ENCODE measurements at places on chromosomes 4 and X.

DNA sequence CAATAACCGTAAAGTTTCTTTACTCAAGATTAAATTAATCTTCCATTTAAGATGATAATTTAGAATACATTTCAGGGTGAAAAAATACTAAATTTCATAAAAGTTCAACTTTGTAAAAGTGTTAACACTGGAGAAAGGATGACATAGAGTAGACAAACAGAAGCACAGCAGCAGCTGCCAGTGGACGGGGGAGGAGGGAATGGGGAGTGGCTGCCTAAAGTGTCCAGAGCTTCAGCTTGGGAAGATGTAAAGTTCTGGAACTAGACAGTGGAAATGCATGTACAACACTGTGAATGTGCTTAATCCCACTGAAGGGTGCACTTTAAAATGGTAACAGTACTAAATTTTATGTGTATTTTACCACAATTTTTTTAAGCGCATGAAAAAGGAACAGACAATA lies 39.9 kb downstream of the RELL1 start:
- no peak for DNase-seq

GRCh38 chr4:126715067-126715466 lies 917.7 kb upstream of the INTU start:
- DNase-seq = no peak

DNA sequence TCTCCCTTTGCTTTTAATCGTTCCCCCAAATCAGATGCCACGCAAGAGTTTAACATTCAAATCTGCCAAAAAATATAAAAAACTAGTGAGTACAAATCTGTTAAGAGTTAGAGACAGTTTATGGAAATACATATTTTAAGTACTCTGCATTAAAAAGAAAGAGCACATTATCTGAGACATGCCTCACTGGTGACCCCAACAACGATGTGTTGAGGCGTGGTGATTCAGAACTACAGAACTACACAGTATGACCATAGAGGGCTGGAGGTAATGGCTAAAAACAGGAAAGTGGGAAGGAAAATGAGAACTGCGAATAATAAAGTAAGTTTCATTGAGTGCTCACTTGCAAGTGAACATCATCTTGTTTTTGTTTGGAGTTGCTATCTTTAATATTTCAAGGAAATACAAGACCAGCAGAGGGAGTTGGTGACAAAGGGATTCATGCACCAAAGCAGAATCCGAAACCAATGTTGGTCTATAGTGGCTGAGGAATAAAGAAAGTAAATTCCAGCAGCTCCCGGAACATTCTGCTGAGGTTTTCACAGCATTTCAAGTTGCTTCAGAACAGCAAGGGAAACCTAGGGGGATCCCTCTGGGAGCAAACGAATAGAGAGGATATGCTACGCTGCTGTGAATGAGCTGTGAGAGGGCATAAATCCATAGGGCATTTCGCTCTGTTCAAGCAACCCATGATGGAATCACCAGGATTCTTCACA lies 92.2 kb downstream of the DCHS2 start:
- no peak for DNase-seq

GRCh38 chr4:71995297-71995696 lies 36.5 kb upstream of the NPFFR2 start:
- no peak for DNase-seq

DNA sequence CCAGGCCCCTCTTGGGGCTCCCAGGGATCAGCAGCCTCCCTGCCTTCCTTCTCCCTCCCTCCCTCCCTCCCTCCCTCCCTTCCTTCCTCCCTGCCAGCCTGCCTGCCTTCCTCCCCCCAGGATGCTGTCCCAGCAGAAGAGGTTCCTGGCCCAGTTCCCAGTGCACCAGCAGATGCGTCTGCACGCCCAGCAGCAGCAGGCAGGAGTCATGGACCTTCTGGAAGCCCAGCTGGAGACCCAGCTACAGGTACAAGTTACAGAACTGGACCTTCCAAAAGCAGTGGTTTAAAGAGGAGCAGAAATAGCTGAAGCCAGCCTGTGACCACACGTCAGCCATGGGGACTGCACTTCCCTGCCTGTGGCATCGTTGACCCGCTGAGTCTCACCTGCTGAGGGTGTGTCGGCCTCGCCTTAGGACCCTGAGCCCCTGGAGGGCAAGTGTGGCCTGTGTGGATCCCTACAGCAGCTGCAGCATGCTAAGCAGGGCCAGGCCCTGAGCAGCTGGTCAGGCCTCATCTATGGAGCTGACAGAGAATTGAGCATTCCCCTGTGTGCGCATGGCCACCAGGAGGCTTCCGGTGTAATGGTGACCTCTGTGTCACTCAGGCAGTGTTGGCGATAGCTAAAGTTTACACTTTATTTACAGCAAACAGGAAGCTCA lies 84.7 kb downstream of the CRMP1 start:
- DNase-seq = no peak

GRCh38 chrX:9494771-9495170 lies 29.9 kb downstream of the TBL1X start:
- no peak for DNase-seq

GRCh38 chr4:48065587-48066052 lies 49.0 kb downstream of the NIPAL1 start:
- DNase-seq = no peak

GRCh38 chr4:84159762-84160161 lies 339.3 kb downstream of the NKX6-1 start:
- no peak for DNase-seq

GRCh38 chrX:3713225-3713936 lies at the start of gene PRKX:
Gene PRKX, minus strand, starts transcription at chrX:3713649. Its CDS starts 396 bp downstream, at chrX:3713253.
- DNase-seq = peak; percentile 40

GRCh38 chr4:41178372-41179370 lies 35.7 kb downstream of the APBB2 start:
- no peak for DNase-seq

GRCh38 chr4:3339577-3339976 lies 46.8 kb downstream of the RGS12 start:
- DNase-seq = no peak

GRCh38 chr4:81648576-81649275 lies 177.0 kb upstream of the RASGEF1B start:
- peak; percentile 36 for DNase-seq

- no peak for DNase-seq
Observed at GRCh38 chrX:136318156-136318555, 17.4 kb downstream of the ADGRG4 start.

GRCh38 chr4:111020961-111021360 lies 398.1 kb upstream of the PITX2 start:
- DNase-seq = no peak

- no peak for DNase-seq
Observed at GRCh38 chrX:115266300-115266699, 23.2 kb upstream of the LUZP4 start.

DNA sequence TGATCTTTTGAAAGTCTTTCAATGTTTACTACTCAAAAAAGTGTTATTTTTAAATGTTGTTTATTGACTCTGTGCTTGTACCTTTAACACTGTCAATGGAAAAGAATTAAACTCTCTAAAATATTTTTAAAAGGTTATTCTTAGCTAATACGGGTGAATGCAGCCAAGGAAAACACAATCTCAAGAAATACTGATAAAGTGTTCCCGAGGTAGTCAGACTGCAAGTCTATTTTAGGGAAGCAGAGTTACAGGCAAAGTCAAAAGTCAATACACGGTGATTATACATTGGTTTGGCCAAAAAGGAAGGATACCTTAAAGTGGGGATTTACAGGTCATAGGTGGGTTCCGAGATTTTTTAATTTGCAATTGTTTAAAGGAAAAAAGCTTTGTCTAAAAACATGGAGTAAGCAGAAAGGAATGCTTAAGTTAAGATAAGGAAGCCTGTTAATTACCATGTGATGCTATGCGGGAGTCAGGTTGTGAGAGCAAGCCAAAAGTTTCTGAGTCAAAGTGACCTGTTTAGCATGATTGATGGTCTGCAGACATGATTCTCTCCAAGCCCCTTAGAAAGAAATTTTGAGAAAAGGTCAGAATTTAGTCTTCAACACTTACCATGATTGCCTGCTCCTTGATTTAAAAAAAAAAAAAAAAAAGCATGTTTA lies 288.4 kb downstream of the KLHL4 start:
- no peak for DNase-seq

DNA sequence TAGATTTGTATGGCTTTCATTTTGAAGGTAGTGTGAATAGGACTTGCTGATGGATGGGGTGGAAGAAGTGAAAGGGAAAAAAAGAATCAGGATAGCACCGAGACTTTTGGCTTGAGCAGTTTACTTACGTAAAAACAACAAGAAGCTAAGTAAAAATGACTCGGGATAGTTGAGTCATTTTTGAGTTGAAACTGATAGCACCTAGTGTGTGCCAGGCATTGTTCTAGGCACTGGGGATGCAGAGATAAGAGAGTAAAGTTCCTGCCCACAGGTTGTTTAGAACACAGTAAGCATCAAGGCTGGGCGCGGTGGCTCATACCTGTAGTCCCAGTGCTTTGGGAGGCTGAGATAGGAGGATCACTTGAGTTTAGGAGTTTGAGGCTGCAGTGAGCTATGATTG lies 34.7 kb downstream of the ADD1 start:
- no peak for DNase-seq

GRCh38 chr4:17280261-17281018 lies 231.4 kb downstream of the QDPR start:
- DNase-seq = no peak

- DNase-seq = no peak
Observed at GRCh38 chr4:82124365-82124764, 249.4 kb downstream of the HNRNPD start.

GRCh38 chr4:9384126-9384525 lies 21.2 kb downstream of the USP17L30 start:
- no peak for DNase-seq

DNA sequence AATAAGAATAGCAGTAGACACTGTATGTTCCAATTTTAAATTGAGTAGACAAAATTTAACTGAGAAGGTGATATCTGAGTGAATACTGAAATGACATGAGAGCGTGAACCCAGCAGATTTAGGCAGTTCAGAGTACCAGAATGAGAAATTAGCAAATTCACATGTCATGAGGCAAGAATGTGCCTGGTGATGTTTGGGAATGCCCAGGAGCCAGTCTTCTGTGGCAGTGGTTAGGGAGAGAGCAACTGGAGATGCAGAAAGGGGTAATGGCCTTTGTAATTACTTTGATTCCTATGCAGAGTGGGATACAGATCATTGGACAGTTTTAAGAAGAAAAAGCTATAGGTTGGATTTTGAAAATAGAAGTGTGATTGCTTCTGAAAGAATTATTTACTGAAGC lies 621.9 kb downstream of the TECRL start:
- DNase-seq = no peak

DNA sequence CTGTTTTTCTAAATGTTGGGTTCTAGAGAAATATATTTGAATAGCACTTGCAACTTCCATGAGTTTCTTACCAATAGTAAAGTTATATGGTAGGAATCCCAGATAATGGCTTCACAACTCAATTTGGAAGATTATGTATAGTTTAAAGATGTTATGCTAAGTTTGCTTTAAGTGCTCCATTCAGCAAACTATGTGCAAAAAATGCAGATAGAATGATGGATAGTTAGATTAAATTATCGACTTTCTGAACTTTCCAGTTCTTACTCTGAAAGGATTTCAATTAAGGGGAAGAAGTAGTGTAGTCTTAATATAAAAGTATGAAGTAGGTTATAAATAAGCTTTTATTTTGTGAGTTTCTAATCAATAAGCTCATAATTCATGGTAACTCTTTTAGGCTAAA lies 60.7 kb upstream of the NFKB1 start:
- no peak for DNase-seq

Measured in activated CD4-positive, alpha-beta T cell treated with anti-CD3 and anti-CD28 coated beads, Interleukin-2, amount 50 U/mL, for 24 hours (primary cell).